ENCODE measurements at places on chromosomes 5 and 9.
A peak's percentile ranks its signal among the peaks of the same experiment; 100 is the strongest.

GRCh38 chr9:131111854-131112311, 13.5 kb upstream of the NUP214 start:
- no peak for DNase-seq

GRCh38 chr9:98045234-98046179, 11.0 kb upstream of the NANS start:
- DNase-seq: peak; percentile 29

DNA sequence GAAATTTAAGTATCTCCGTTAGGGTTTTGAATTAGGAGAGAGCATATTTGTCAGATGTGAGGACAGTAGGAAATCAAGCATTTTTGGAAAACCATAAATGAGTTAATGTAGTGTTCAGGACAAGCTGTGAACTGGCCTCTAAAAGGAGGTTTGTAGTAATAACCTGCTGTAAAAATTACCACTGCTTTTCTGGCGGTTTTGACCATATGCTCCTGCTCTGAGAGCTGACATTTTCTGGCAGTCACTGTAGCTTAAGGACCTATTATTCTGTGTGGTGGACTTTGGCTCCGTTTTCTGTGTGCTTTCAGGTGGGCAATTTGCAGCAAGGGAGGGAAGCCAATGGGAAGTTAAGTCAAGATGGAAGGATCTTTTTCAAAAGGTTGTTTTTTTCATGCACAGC, 111.1 kb downstream of the SGCD start:
- no peak for DNase-seq

- DNase-seq: peak; percentile 63
Observed at GRCh38 chr9:122122903-122123632, 30.0 kb upstream of the TTLL11 start.

DNA sequence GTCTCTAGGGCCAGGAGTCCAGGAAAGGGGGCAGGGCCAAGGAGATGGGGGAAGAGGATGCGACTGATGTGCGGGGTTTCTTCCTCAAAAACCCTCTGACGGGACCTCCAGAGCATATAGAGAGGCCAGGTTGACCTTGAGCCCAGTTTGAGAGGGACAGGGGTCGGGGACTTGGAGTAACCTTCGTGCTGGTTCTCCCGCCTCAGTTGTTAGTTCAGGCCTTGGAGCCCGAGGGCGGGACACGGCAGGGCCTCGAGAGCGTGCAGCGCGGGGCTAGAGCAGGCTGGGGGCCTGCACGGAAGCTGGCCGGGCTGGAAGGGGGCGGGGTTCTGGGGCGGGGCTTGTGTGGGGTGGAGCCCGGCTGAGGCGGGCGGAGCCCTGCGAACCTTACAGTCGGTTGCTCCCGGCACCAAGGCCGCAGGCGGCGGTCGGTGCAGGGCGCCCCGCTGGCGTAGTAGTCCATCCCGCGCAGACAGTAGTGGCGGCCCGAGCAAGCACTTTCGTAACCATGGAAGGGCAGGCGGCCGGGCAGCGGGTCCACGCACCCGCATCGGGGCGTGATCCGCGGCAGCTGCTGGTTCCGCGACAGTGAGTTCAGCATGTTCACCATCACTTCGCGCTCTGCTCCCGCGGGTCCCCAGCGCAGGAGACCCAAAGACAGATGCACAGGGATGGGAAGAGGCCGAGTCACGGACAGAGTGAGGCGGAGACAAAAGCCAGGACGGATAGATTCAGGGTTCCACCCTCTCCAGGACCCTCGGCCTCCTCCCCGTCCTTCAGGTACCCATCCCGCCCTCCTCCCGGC, 4.0 kb upstream of the MYORG start:
- peak; percentile 69 for DNase-seq

- no peak for DNase-seq
Observed at GRCh38 chr9:105039175-105039799, 111.3 kb upstream of the ABCA1 start.

GRCh38 chr9:84959339-84959738, 289.8 kb downstream of the NTRK2 start:
- no peak for DNase-seq

- DNase-seq: no peak
Observed at GRCh38 chr9:846852-847251, 5.4 kb downstream of the DMRT1 start.

DNA sequence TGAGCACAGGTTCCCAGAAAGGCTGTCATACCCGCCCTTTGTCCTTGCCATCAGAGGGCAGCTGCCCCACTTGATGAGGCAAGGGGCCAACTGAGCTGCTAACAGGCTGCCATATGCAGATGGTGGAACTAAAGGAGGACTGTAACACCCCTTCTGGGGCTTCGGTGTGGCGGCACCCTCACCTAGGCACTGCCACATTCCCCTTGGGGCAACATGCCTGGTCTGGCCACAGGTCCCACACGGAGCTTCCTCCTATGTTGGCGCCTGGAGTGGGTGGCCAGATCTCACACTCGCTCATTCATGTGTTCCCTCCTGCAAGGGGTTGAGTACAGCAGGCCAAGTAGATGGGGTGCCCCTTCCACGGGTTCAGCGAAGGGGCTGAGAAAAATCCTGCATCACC, 777.4 kb upstream of the CHD1 start:
- DNase-seq: no peak

DNA sequence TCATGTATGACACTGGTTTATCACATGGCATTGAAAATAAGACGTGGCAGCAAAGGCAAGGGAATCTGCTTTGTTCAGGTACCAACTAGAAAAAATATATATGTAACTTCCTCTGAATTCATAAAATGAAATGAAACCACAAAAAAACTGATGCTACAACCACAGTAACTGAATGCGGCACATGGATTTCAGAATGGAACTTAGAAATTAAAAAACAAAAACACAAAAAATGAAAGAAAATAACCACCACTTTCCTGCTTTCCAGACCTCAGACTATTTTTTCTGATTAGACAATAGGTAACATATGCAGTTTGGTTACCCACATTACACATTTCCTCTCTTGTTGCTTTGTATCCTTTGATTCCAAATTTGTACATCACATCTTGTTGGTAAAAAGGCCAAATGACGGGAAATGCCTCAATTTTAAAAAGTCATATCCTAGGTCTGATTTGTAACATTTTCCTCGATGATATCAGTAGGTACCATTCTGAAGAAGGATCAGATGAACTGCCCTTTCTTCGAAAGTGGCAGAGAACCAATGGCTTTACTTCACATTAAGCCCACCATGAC, 18.1 kb upstream of the PDCL start:
- DNase-seq: no peak

DNA sequence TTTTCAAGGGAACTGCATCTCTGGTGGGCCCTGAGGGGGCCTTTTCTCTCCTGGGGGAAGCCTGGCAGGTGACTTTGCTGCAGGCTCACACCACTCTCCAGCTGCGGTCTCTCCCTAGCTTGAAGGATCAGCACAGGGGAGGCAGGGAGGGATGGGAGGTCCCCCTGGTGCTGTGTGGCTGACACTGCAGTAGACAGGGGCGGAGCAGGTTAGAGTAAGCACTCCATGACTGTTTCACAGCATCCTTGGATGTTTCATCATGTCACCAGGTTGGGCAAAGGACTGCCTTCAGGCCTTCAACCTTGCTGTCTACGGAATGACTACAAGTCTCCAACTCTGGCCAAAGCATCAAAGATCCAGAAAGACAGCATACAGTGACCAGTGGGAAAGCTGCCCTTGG, 470.7 kb downstream of the CDK5RAP2 start:
- DNase-seq: no peak

- DNase-seq: no peak
Observed at GRCh38 chr9:33130961-33131789, 36.0 kb downstream of the B4GALT1 start.

- DNase-seq: peak; percentile 91
Observed at GRCh38 chr9:132079391-132080091, at the start of gene MED27. Gene MED27, minus strand, starts transcription at chr9:132079867. Its CDS starts 23 bp downstream, at chr9:132079844.

GRCh38 chr9:16213781-16214515, 656.5 kb downstream of the BNC2 start:
- DNase-seq: no peak

DNA sequence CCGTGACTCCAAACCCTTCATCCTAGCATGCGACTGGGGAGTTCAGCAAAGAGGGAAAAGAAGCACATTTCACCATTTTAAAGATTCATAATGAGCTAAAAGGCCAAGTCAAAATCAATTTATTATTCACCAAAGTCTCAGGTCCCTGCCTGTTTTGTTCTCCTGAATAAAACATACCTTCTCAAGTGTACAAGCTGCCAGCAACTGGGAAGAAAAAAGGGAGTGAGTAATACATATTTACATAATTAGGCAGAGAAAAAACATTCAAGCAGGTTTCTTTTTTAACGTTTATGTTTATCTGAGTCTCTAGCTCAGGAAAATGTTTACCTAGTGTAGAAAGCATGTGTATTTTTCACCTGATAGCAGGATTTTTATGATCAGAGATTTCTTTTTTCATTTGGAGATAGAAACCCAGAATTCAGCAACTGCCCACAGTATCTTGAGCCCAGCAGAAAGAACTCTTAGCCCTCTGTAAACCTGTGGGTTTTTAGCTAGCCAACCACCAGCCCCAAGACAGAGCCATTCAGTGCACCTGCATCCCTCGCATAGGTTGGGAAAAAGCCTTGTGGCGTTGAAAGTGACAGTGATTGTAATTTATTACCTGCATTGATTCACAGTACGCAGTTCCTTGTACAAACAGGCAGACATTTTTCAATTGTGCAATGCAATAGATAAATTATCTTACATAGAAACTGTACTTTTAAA, 117.9 kb upstream of the GRIA1 start:
- DNase-seq: no peak

DNA sequence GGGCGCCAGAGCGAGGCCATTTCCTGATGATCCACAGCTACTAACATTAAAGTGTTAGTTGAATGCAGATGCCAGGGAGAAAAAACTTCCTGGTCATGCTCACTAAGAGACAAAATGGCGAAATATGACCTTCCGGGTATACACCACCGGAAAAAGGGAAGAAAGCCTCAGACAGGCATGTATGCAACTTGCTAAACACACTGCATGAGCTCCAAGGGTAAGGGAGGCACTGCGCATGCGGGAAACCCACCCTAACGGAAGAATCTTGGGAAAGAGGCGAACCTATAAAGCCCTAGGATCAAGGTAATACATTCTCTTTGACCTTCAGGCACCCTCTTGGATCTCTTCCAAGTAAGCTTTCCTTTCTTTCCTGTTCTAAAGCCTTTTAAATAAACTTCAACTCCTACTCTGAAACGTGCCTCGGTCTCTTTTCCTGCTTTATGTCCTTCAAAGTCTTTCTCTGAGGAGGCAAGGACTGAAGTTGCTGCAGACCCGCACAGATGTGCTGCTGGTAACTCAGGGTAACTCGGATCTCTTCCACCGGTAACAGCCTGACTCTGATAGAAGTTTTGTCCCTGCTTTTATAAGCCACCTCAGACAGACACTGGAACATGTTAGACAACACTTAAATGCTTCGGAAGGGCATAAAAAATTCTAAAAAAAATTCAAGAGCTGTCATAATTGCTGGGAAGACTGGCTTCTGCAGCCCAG, 64.9 kb downstream of the DTWD2 start:
- DNase-seq: no peak

GRCh38 chr9:128523199-128523925, 18.8 kb downstream of the GLE1 start:
- DNase-seq: no peak

GRCh38 chr5:178114325-178115135, 1.2 kb downstream of the N4BP3 start:
- peak; percentile 38 for DNase-seq

DNA sequence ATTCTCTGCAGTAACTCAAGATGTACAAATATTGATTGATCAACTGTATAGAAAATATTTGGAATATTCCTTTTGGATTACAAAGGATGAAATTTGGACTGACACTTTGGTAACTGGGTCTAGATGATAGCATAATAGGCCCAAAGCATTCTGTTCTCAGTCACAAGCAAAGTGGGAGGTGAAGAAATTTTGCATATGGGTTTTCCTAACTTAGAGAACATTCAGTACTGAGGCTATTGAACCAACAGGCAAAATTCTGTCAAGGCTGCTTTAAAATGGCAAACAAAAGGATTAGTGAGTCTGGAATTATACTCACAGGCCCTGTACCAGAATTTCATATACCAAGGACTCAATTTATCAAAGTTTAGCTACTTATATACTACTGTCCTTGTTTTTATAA, 1020.6 kb downstream of the TLE4 start:
- DNase-seq: no peak

DNA sequence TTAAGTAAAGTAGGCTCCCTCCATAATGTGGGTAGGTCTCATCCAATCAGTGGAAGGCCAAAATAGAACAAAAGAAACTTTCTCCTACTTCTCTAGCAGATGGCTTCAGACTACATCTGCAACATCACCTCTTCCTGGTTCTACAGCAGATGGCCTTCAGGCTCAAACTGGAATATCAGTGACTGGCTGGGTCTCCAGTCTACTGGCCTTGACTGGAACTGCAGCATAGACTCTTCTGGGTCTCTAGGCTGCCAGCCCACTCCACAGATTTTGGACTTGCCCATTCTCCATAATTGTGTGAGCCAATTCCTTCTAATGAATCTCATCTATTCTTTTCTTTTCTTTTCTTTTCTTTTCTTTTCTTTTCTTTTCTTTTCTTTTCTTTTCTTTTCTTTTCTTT, 64.8 kb downstream of the ACER2 start:
- DNase-seq: no peak

DNA sequence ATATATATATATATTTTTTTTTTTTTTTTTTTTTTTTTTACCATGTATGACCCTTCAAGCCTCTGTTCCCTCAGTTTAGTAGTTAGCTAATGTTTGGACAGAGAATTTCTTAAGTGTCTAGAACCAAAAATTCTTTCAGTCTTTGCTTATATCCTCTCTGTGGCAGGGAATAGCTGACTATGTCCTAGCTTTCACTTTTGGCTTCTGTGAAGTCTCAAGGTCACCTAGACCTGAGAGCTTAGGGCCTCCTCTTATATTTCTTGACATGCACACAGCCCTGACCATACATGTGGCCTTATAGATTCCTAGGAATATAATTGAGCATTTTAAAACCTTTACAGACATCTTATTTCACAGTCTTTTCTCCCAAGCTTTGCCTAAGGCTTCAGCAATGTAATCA, 930.8 kb upstream of the CDH9 start:
- DNase-seq: no peak

DNA sequence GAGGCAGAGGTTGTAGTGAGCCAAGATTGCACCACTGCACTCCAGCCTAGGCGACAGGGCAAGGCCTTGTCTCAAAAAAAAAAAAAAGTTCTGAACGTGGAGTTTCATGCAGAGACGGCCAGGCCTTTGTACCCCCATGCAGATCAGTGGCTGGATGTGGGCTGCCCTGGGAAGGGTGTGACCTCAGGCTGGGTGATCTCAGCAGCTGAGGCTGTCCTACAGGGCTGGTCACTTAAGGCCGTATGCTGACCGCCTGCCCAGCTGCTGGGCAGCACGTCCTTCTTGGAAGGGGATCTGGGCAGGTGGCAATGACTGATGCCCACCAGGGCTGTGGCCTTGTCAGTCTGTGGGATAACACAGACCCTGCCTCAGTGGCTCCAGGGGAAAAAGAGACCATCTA, 37.2 kb upstream of the GRHPR start:
- DNase-seq: no peak

Measured in effector CD4-positive, alpha-beta T cell (primary cell).